ENCODE measurements at places on chromosomes 6 and 20.

GRCh38 chr20:1718604-1719384 is 61.2 kb upstream of the SIRPG start:
- peak; percentile 70 for DNase-seq

DNA sequence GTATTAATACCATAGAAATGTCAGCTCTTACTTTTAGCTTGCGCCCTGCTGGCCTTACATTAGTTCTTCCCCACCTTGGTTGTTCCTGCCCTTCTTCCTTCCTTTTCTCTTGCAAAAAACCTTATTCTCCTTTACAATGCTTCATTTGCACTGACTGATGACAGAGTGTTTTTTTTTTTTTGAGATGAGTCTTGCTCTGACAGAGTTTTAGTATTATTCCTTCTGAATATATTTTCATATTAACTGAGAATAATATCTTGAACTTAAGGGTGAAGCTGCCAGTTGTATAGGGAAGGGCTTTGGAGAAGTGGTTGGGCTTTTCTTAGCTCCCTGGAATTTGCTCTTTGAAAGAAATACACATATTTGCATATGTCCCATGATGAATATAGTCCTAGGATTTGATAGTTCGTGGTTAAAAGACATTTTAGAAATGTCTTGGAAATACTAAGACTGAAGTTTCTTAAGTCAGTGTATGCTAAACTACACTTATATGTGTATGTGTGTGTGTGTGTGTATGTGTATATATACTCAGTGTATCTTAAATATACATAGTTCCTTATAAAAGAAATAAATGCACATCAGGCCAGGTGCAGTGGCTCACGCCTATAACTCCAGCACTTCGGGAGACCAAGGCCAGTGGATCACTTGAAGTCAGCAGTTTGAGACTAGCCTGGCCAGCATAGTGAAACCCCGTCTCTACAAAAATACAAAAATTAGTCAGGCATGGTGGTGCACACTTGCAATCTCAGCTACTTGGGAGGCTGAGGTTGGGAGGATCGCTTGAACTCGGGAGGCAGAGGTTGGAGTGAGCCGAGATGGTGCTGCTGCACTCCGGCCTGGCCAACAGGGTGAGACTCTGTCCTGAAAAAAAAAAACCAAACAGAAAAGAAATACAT is 216.1 kb upstream of the MYLIP start:
- no peak for DNase-seq

GRCh38 chr20:51543422-51543788 is 886 bp upstream of the NFATC2 start:
- no peak for DNase-seq

- no peak for DNase-seq
Measured at GRCh38 chr6:23828861-23829260, 297.2 kb upstream of the NRSN1 start.

GRCh38 chr6:35425284-35425683 is 26.9 kb upstream of the FANCE start:
- peak; percentile 91 for DNase-seq

- DNase-seq, result peak; percentile 57
Measured at GRCh38 chr6:3061501-3061941, 6.8 kb upstream of the RIPK1 start.

GRCh38 chr20:59356662-59357165 is 56.3 kb downstream of the EDN3 start:
- no peak for DNase-seq

GRCh38 chr6:24321538-24322162 is 36.2 kb downstream of the DCDC2 start:
- DNase-seq, result no peak

DNA sequence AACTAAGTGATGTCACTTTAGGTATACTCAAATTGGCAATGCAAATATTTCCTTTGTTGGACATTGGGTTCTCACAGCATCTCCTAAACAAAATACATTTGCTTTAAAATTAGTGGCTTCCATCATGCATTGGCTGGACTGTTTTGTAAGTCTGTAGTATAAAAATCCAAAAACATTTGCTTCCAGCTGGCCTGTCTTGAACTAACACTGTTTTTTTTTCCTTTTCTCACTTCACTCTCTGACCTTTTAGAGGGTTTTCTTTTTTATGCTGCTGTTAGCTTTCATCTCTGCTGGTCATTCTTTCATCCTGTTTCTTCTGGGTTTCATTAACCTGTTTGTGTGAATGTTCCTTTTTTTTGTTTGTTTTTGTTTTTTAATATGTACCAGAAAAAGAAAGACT is 121.7 kb upstream of the MLIP start:
- no peak for DNase-seq

DNA sequence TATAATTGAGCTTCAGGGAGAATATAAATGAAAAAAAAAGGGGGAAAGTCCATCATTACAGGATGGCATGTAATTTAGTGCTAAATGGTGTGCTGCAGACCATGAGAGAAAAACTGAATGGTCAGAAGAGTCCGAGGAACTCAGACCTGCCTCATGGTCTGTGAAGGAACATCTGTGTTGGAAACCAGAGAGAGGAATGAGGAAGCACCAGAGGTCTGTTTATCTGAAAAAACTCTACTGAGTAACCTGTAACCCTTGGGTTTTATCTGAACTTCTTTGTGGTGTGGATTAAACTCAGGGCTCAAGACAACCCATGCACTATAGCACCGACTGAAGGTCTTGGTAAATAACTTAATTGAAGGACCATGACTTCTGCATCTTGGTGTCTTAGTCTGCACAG is 108.1 kb downstream of the RNF144B start:
- no peak for DNase-seq

DNA sequence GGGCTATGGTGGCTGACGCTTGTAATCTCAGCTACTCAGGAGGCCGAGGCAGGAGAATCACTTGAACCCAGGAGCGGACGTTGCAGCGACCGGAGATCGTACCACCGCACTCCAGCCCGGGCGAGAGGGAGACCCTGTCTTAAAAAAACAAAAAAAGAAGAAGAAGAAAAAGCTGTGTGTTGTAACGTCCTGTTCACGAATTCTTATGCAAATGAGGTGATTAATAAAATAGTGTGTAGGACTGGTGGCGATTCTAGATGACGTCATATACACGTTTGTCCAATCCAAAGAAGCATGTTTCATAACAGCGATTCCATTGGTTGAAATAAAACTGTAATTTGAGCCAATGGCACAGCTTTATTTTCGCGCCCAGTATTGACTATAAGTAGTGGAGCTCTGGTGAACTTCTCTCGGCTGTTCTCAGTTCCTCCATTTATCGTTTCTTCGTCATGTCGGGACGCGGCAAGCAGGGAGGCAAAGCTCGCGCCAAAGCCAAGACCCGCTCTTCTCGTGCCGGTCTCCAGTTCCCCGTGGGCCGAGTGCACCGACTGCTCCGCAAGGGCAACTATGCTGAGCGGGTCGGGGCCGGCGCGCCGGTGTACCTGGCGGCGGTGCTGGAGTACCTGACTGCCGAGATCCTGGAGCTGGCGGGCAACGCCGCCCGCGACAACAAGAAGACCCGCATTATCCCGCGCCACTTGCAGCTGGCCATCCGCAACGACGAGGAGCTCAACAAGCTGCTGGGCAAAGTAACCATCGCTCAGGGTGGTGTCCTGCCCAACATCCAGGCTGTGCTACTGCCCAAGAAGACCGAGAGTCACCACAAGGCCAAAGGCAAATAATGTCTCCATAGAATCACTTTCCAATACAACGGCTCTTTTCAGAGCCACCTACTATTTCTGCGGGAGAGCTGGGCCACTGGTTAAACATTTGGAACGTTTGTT is 47.0 kb downstream of the OR2B2 start:
- DNase-seq, result peak; percentile 97

GRCh38 chr6:72643214-72643613 is 21.4 kb downstream of the KCNQ5 start:
- no peak for DNase-seq

DNA sequence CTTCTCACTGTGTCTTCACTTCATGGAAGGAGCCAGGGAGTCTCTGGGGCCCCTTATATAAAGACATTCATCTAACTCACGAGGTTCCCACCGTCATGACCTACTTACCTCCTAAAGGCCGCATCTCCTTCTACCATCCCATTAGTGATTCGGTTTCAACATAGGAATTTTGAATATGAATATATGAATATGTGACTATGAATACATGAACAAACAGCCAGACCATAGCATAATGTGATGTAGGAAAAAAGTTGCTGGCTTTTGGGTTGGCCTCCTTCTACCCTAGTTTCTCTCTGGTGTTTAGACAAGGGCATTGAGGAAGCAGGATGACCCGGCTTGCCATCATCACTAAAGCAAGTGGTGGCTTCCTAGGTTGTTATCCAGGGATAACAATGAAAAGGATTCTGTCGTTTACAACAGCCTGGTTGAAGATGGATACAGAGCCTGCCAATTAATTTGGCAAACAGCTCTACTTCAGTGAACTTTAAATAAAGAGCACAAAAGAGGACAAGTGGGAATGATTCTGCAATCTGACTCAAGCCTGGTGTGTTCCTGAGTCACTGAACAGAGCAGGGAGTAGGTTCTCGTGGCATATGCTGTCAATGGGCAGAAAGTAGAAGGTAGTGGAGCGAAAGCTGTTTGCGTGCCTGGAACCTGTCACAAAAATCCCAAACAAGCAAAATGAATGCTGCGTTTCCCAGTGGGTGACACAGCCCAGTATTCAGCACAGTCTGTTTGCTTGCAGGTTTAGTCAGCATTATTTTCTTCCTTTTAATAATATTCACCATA is 44.0 kb upstream of the DOK5 start:
- peak; percentile 9 for DNase-seq

GRCh38 chr6:111872401-111873177 is 663 bp downstream of the FYN start:
- peak; percentile 80 for DNase-seq

- DNase-seq, result no peak
Measured at GRCh38 chr6:78505178-78505577, 362.2 kb upstream of the IRAK1BP1 start.

DNA sequence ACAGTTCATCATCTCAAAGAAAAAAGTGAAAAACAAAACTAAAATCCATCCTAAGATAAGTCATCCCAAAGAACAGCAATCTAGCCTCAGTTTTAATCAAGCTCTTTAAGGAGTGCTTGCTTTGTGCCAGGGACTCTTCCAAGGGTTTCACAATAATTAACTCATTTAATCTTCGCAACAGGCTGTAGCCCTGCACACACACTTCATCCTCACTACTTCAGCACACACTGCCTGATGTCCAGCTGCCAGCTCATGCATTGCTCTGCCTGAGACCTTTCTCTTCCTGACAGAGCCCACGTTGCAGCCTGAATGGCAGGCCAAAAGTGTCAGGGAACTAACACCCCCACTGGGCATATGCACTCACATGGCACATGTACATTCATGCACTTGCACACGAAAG is 21.2 kb upstream of the PTPRT start:
- no peak for DNase-seq

GRCh38 chr20:19947611-19948264 is 69.4 kb upstream of the NAA20 start:
- DNase-seq, result peak; percentile 64

GRCh38 chr6:85470023-85470410 is 20.1 kb downstream of the NT5E start:
- DNase-seq, result no peak

DNA sequence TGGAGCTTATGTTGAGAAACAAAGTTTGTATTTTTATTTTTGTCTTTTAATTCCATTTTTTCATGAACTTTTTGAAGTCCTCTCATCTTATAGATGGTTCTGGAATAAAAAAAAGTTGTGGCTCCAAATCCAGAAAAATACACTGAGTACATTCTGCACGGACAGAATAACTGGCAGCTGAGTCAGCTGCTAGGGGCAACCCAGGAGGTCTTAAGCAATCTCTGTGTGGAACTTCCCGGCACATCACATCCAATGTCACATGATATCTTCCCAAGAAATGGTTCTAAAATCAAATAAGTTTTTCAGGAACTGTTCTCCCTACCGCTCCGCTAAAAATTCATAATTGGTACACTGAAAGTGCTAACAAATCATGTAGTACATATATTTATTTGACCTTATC is 29.8 kb downstream of the SLC13A3 start:
- DNase-seq, result peak; percentile 86

GRCh38 chr20:63085151-63085861 is 78.5 kb upstream of the BHLHE23 start:
- DNase-seq, result no peak

DNA sequence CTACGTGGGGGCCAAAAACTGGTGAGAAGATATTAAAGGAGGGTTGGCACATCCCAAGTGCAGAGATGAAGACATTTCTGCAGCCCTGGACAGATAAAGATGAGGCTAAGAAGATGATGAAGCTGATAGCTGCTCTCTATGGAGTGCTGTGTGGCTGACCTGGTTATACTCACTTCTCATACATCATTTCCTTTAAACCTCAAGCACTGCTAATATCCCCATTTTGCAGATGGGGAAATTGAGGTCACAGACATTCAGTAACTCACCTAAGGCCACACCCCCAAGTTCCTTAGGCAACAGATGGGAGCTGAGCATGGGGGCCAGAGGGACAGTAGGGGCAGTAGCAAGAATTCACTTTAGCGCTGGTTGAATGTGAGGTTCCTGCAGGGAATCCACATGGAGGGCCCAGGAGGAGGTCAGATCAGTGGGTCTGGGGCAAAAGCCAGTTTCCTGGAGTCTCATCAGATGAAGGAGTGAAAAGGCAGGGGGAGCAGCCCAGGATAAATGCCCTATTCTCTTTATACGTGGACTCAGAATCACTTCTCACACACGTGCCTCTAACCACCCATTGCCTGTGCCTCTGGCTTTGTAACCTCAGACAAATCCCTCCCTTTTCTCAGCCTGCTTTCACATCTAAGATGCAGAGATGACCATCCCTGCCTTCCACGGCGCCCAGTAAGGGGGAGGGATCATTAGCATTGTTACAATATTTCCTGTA is 125.8 kb downstream of the NFATC2 start:
- DNase-seq, result no peak

GRCh38 chr6:159819932-159820640 is 20.0 kb downstream of the PNLDC1 start:
- no peak for DNase-seq

DNA sequence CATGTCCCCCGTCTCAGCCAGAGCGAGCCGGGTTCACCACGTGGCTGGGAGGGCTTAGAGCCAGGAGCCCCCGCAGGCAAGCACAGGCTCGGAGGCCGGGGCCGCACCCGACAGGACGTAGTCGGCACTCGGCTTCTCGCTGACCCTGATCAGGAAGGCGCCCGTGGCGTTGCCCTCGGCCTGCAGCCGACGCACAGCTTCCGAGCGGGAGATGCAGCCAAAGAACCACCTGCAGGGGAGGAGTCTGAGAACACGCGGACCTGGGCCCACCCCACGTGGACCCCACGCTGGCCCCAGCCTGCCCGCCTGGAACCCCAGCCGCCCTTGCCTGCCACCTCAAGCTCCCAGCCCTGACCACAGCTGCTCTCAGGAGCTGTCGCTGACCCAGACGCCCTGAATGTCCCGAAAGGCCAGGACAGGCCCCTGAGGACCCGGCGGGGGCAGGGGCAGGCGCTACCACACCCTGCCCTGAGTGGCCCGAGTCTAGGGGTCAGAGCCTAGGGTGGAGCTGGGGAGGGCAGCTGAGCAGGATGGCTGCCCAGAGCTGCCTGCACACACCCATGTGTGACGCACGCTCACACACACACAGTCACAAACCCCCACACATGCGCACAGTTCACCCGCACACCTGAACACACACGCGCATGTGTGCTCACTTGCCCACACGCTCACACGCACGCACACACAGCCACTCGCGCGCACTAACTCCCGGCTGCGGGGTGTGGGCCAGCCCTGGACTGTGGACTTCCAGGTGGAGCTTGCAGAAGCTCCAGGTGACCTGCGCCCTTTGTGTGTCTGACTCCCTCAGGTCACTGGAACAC is 2.1 kb downstream of the PTK6 start:
- peak; percentile 23 for DNase-seq

GRCh38 chr20:41095110-41095969 is 42.0 kb upstream of the PLCG1 start:
- peak; percentile 50 for DNase-seq

GRCh38 chr6:158751921-158752320 is 67.2 kb downstream of the EZR start:
- DNase-seq, result no peak
